ENCODE measurements at places on chromosomes 12 and 14. TPM values are rescaled to one million over a fixed set of nuclear protein-coding genes. Genes with fewer than 3 reads are reported as not detected.

DNA sequence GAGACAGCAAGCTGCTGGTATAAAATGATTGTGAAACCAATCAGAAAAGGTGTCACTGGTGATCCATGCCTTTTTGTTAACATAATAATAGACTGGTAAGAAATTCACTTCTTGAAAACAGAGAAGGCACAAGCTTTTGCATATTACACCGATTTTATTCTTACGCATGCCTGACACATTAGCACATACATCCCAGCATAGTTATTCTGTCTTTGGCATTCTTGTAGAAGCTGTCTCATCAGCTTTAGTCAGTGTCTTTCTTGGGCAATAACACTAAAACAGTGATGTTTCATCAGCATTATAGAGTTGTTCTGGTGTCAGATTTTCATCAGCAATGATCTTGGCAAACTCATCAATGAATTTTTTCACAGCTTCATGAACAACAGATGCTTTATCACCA, 283.4 kb upstream of the TMTC1 start:
- no peak for DNase-seq

- no peak for DNase-seq
These were observed 209.2 kb downstream of the PHLDA1 start for GRCh38 chr12:75822416-75822815.

- DNase-seq: no peak
These were observed 3.3 kb downstream of the UBE2N start for GRCh38 chr12:93438266-93439050.

GRCh38 chr12:6364044-6364374, 11.4 kb downstream of the SCNN1A start:
- DNase-seq: no peak

DNA sequence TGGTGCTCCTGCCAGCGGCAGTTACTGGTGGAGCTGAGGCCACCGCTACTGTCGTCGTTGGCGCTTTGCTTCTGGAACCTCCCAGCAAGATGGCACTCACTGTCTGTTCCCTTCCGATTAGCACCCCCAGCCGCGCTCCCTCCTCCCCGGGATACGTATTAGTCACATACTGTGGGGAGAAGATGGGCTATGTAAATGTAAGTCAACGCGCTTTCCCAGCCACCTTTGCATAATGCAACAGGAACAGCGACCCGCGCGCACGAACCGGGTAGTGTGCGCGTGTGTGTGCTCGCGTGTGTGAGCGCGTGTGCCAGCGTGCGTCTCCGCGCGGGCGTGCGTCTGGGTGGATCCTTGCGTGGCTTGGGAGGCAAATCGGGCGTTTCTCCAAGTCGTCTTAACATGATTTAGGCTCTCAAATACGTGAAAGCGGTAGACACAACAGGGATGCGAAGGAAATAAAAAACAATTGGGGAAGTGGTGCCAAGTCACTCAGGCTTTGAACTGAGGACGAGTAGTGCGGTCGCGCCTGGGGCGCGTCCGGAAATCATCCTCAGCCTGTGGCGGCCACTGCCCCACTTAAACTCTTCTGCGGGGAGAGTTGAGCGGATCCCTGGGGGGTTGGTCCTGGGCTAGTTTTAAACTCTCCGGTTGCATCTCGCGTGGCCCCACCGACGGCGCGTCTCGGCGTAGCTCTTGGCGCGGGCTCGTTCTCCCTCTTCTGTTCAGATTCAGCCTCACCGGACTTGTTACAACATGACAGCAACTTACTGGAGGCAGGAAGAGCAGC, 1.8 kb downstream of the FLRT2 start:
- peak; percentile 78 for DNase-seq

GRCh38 chr12:94327809-94328208, 131.9 kb downstream of the CEP83 start:
- DNase-seq: no peak

- no peak for DNase-seq
These were observed 118.1 kb upstream of the OR4E1 start for GRCh38 chr14:21791749-21792148.

GRCh38 chr12:47028981-47029708, 50.3 kb upstream of the PCED1B start:
- DNase-seq: no peak

GRCh38 chr12:99722690-99723486, 75.3 kb downstream of the GARIN6 start:
- DNase-seq: no peak

The VRTN gene
- total RNA-seq: not detected

The ALDH1L2 gene
- total RNA-seq: 3.6 TPM

The RTL1 gene
- not detected for total RNA-seq

Measured in cardiac septum (tissue), 1 donor.